Tongue (tissue), 3 donors: ENCODE measurements at places on chromosomes 3 and 15. TPM values are rescaled to one million over a fixed set of nuclear protein-coding genes. Genes with fewer than 3 reads are reported as not detected.

DNA sequence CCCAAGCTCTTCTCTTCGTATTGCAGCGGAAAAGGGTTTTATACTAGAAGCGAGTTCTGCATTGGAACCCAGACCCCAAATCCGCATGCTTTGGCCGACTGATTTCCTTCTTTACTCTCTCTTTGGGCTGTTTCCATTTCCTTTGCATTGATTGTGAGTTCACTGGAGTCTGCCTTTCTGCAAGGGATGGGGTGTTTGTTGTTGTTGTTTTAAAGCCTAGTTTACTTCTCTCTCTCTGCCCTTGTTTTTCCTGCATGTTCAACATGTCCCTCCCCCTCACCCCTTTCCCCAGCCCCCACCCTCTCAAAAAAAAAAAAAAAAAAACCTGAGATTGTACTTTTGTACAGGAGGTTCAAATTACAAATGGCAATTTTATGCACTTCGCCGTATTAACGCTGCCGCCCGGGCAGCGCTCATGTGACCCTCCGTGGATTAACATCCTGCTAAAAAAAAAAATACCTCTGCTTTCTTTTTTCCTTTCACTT lies 2.2 kb downstream of the NR2F2 start:
- DNase-seq, result peak; percentile 72

- DNase-seq, result no peak
These were observed 73.2 kb downstream of the SUCNR1 start for GRCh38 chr3:151946606-151947005.

DNA sequence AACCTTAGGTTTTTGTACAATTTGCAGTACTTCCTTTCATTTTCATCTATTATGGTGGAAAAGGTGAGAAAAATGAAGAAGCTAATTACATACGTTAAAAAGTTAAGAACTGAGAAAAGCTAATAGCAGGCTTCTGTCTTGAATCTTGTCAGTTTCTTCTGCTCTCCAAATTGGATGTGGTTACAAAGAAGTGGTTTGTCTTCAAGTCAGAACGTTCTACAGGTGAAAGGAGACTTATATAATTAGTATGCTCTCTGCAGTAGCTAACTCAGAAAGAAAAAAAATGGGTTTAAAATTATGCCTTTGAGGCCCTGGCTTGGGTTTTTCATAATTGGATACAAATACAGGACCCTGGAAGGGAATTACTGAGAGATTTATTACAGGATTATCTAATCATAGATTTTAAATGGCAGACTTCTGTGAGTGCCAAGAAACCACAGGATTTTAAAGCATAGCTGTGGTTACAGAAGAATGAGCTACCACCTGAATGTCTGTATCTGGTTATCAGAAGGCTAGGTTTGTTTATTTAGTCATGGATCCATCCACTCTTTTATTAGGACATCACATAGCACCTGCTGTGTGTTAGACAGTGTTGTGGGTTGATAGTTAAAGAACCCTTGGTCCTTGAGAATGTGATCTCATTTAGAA lies 528.1 kb upstream of the MCTP2 start:
- no peak for DNase-seq

DNA sequence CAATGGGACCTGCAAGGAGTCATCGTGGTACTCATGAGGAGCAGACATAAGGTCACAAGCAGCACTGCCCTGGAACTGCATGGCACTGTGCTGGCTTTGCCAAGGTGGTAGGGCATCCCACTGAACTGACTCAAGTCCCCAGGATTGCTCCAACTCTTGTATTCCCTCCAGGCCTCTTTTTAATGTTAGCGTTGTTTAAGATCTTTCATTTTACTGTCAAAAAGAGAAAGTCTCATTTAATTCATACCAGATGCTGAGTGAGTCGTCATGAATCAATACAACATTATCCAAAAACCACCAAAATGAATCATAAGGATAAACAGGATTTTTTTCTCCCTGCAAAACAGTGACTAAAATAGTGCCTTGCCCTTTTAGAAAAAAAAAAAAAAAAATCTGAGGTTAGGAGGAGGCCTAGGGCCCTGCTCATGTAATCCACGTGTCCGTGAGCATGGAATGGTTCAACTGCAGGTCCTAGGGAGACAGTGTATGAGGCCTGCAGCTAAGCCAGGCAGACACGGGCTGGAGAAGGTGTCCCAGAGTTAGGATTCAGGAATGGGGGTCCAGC lies 36.7 kb upstream of the BLM start:
- peak; percentile 66 for DNase-seq

GRCh38 chr3:51044982-51045381 lies 340.1 kb upstream of the MANF start:
- no peak for DNase-seq

DNA sequence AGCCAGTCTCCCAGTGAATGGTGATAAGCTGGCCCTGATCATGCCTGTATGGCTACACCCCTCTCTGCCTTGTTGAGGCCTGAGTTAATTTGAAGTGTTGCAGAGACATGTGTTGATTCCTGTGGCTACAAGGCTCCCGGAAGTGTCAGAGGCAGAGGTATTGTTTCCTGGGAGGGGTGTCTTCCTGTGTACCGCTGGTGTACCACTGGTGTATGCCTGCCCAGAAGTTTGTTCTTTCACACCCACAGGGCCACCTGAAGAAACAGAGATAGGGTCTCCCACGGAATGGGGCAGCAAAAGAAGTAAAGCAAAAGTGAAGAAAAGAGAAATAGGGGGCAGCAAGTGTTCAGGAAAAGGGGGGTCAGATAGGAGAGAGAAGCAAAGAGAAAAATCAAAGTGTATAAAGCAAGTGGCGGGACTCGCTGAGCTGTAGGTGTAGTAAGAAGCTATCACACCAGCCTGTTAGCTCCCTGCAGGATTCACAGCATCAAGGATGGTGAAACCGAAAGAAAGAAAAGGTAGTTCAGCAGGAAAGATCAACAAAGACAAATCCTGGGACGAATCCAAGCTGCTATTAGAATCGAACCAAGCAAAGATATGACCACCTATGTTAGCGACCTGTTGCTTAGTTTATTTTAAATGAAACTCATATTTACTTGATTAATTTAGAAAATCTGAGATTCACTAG lies 36.6 kb upstream of the CD47 start:
- DNase-seq, result no peak

- no peak for DNase-seq
These were observed 96.2 kb downstream of the CACNA1D start for GRCh38 chr3:53590606-53591005.

- DNase-seq, result no peak
These were observed 33.3 kb downstream of the RYR3 start for GRCh38 chr15:33344111-33344510.

GRCh38 chr3:18049096-18049495 lies 306.7 kb upstream of the TBC1D5 start:
- DNase-seq, result no peak

DNA sequence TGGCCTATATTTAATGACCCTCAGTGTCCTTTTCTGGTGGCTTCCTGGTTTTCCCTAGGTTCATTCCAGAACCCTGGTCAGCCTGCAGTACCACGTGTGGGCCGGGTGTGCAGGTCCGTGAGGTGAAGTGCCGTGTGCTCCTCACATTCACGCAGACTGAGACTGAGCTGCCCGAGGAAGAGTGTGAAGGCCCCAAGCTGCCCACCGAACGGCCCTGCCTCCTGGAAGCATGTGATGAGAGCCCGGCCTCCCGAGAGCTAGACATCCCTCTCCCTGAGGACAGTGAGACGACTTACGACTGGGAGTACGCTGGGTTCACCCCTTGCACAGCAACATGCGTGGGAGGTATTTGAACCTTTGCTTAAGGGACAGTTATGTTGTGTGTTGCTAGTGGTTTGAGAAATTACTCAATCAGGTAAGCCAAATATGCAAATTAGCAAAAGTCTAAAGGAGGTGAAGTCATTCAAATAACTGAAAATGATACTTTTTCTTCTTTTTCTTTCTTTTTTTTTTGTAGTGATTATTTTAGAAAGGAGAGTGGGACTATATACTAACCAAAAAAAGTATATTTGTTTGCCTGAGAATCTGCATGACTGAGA lies 259.2 kb downstream of the ADAMTSL3 start:
- DNase-seq, result no peak

GRCh38 chr15:55108858-55109518 lies 87.8 kb downstream of the RSL24D1 start:
- DNase-seq, result peak; percentile 81

- no peak for DNase-seq
These were observed 50.4 kb downstream of the FLNB start for GRCh38 chr3:58058361-58059263.

- DNase-seq, result peak; percentile 45
These were observed 113.2 kb downstream of the PPP2R3A start for GRCh38 chr3:136078421-136079364.

DNA sequence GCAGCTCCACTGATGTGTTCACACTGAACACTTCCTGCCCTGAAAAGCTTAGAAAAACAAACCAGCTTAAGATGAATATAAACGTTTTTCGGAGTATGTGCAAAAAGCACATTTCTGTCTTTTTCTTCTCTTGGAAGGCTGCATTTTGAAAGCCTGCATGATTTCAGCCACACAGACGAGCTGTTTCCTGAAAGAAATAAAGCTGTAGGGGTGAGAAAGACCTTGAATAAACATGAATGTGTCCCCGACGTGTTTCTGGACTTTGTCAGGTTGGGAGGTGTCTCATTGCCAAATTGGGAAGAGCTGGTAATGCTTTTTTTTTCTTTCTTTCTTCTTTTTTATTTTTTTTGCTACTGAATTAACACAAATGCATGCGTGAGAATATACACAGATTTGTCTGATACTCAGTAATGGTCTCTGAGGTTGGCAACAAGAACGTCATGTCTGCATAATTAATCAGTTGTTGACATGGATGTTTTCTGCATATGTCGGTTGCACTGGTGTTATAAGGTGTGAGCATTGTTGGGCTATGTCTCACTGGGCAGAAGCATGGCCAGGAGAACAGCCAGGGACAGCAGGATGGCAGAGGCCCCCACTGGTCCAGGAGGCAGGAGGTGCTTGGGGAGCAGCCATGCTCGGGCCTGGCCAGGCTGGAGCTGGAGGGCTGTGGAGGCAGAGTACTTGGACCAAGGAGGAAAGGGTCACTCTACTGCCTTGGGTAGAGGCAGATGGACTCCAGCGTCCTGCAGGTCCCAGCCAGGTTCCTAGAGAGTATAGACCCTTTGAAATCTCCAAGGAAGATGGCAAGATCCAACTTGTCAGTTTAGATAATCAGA lies 39.0 kb downstream of the ADAMTSL3 start:
- DNase-seq, result peak; percentile 80

- DNase-seq, result peak; percentile 53
These were observed 621.4 kb downstream of the PDCD6IP start for GRCh38 chr3:34419801-34420200.

DNA sequence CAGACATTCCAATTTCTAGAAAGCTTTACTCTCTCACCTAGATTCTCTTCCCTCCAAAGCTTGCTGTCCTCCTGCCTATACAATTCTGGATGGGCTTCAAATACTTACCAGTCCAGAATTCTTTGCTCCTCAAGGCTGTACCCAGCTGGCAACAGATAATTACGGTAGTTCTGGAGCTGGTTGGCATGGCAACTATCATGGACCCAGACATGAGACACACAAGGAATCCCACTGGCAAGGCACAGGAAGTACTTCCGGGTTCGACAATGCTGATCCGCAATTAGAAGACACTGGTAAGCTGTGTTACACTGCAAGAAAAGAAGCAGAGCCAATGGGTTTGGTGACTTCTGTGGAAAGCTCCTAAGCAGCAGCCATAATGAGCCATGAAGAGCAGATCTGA lies 37.9 kb downstream of the TUBGCP4 start:
- no peak for DNase-seq

- DNase-seq, result no peak
These were observed 44.6 kb downstream of the RASGRP1 start for GRCh38 chr15:38520035-38520434.

DNA sequence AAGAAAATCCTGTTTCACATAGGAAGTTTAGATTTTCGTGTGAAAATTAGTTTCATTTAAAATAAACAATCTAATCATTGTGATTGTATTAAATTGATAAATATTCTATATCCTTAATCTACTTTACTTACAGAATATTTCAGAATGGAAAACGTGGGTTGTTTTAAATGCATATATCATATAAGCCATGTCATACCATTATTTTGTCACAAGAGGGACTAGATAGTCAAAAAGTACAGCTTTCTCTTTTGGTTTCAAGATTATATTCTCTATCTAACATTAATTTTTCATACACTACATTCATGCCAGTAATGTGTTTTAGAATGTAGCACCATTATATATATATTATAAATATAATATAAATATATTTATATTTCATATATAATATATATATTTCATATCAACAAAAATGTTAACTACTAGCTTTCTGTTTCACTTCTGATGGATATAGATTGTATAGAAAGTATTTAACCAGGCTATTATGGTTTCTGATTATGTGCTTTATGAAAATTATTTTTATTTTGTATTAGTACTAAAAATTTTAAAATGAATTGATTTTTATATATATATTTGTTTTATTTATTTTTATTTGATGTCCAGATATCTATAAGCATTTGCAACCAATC lies 45.3 kb downstream of the OSTN start:
- DNase-seq, result peak; percentile 15

- DNase-seq, result no peak
These were observed 37.2 kb downstream of the PXK start for GRCh38 chr3:58369876-58370275.

- peak; percentile 86 for DNase-seq
These were observed 170.2 kb upstream of the NR2F2 start for GRCh38 chr15:96160269-96160668.

DNA sequence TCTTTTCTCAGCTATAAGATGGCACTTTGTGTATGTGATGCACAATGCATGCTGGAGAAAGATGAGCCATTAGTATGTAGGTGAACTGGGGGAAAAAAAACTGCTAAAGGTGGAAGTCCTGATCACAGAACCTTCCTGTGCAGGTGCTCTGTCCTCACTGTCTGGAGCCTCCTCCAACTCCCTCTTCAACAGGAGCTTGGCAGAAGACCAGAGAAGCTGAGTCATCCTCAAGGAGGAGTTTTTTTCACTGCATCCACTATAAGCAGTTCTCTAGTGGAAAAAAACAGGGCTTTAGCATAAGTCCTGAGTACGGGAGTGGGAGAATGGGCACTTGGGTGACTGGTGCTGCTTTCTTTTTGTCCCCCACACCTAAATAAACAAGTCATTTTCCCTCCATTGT lies 168.4 kb upstream of the CADPS start:
- no peak for DNase-seq

DNA sequence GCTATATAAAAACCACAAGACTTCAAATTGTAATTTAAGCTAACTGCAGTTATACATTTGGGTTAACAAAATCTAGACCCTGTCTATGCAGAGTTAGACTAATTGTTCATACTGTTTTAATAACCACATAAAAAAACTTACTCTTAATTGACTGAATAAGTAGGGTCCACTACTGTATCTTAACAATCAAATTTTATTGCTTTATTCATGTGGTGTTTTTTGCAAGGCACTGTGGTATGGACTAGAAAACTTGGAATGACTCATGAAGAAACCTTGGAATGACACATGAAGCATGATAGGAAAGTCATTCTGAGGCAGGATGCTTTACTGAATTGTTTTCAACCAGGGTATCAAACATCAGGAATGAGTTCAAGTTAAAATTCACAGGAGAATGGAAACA lies 2.3 kb downstream of the SERP1 start:
- DNase-seq, result no peak

Gene DCLK3
- total RNA-seq, result 1.3 TPM

Gene CPLX3
- not detected for total RNA-seq

Gene RFT1
- 9.1 TPM for total RNA-seq

Gene TGM5
- total RNA-seq, result 6.8 TPM

Gene CLRN1
- total RNA-seq, result 0.31 TPM

Gene PIK3CB
- total RNA-seq, result 24.1 TPM

Gene LRRC15
- 0.10 TPM for total RNA-seq

Gene TMEM266
- not detected for total RNA-seq

Gene STT3B
- 214 TPM for total RNA-seq

Gene SLCO2A1
- 1.5 TPM for total RNA-seq

Gene MESP2
- total RNA-seq, result not detected

Gene ABHD6
- total RNA-seq, result 8.3 TPM
